Gastroesophageal sphincter (tissue), 4 donors: ENCODE measurements at places on chromosomes 11 and 22. TPM values are rescaled to one million over a fixed set of nuclear protein-coding genes. Genes with fewer than 3 reads are reported as not detected.

GRCh38 chr22:48443680-48444079 lies 1384.0 kb downstream of the BRD1 start:
- no peak for ATAC-seq
- no peaks in the 10 kb centered on the region for H3K4me1 ChIP-seq
- H3K27me3 ChIP-seq = peaks cover 58% of the 10 kb centered on the region
- H3K36me3 ChIP-seq = no peaks in the 10 kb centered on the region
- no peak overlapping the region for H3K27ac ChIP-seq

DNA sequence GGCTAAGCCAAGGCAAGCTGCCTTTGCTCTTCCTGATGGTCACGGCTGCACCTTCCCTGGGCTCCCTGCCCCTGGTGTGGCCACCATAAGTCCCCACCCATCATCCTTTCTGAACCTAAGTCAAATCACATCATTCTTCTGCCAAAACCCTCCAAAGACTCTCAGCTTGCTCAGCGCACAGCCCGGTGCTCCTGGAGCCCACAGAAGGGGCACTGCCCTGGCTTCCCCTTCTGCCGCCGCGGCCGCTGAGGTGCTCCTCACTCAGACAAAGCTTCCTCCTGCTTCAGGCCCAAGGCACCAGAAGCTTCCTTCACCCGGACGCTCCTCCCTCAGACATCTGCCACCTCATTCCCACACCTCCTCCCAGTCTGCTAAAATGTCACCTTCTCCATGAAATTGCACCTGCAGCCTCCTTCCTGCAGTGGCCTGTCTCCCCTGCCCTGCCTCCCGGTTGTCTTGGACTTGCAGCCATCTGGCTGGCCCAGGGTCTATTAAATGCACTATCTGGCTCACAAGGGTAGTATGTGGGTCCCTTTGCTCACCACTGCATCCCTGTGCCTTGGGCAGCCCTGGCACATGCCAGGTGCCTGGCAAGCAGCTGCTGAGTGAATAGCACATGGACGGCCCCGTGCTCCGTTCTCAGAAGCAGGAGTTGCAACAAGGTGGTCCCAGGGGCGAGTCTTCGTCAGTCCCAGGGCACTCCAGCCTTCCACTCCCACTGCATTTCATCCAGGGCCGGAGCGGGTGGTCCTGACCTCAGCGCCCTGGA lies 108.2 kb downstream of the WNT7B start:
- no peak overlapping the region for H3K27ac ChIP-seq
- no peaks in the 10 kb centered on the region for H3K36me3 ChIP-seq
- H3K4me3 ChIP-seq = no peak overlapping the region

DNA sequence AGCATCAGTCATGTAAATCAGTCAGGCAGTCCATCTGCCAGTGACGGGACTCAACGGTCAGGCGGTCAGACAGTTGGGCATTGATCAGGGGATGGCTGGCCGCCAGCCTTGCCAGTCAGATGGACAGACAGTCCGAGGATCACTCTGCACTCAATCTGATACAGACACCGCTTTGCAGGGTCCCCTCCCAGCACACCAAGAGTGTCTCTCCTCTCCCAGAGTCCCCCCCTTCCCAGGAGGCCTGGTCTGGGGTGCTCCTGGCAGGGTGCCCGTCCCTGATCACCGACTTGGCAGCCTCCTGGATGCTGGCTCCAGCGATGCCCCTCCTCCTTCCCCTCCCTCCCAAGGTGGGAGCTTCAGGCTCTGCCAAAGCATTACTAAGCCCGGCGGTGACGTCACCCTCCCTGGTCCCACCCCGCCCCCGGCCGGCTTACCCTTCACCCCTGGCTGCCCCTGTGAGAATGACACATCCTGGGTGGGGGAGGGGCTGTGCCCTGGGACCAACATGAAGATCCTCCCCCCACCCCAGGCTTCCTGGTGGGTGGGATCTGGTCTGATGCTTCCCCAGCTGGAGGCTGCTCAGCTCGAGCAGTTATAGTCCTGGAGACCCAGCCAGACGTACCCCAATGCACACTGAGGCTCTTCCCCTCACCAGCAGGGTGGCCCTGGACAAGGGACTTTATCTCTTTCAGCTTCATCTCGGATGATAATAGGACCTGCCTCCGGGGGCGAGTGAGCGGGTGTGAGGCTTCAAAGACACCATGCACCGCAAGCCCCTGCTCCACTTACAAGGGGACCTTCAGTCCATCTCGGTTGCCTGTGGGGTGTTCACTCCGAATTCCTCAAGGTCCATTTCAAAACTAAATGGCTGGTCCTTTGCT lies 69.2 kb downstream of the CD82 start:
- no peaks in the 10 kb centered on the region for H3K36me3 ChIP-seq
- no peaks in the 10 kb centered on the region for H3K4me1 ChIP-seq
- no peak overlapping the region for H3K4me3 ChIP-seq
- H3K27me3 ChIP-seq = no peaks in the 10 kb centered on the region

DNA sequence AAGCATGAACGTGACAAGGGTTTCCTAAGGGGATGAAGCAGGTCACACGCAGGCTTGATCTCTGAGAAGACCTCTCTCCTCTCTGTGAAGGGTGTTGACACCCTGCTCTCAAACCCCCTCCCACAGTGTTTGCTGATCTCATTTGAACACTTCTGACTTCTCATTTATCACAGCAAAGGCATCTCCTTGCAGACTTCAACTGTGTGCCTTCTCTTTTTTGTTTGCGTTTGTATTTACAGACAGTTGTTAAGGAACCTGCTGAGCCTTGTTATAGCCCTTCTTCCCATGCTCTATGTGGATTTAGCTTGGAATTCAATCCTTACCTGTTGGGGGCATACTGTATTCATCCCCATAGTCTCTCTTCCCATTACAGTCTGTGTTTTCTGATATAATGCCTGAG lies 206.5 kb downstream of the NELL1 start:
- H3K27ac ChIP-seq = no peak overlapping the region
- H3K4me3 ChIP-seq = no peak overlapping the region
- H3K27me3 ChIP-seq = no peaks in the 10 kb centered on the region
- H3K4me1 ChIP-seq = no peaks in the 10 kb centered on the region

DNA sequence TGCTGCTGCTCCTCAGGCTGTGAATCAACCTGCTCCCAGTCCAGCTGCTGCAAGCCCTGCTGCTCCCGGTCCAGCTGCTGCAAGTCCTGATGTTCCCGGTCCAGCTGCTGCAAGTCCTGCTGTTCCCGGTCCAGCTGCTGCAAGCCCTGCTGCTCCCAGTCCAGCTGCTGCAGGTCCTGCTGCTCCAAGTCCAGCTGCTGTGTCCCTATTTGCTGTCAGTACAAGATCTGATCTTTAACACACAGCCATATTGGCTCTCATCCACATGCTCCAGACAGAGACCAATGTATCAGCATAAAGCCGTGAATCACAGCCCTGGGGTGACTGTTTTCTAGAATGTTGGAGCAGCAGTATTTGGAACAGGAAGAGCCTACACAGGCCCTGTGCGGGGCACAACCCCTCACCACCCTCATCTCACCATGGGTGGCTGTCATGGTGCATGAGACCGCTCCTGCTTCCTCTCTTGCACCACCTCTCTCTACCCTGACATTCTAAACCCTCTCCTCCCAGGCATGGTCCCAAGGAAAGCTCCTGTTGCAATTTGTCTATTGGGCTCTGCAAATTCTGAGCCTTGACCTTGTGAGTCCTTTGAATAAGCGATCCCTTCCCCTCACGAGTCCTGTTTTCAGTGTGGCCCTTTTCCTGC lies 3.5 kb downstream of the KRTAP5-10 start:
- H3K4me1 ChIP-seq = no peaks in the 10 kb centered on the region
- peaks cover 31% of the 10 kb centered on the region for H3K27me3 ChIP-seq
- H3K36me3 ChIP-seq = no peaks in the 10 kb centered on the region
- H3K4me3 ChIP-seq = no peak overlapping the region
- ATAC-seq = no peak

E2F8 gene
- total RNA-seq = not detected
